ENCODE measurements at places on chromosomes 12 and 14.

DNA sequence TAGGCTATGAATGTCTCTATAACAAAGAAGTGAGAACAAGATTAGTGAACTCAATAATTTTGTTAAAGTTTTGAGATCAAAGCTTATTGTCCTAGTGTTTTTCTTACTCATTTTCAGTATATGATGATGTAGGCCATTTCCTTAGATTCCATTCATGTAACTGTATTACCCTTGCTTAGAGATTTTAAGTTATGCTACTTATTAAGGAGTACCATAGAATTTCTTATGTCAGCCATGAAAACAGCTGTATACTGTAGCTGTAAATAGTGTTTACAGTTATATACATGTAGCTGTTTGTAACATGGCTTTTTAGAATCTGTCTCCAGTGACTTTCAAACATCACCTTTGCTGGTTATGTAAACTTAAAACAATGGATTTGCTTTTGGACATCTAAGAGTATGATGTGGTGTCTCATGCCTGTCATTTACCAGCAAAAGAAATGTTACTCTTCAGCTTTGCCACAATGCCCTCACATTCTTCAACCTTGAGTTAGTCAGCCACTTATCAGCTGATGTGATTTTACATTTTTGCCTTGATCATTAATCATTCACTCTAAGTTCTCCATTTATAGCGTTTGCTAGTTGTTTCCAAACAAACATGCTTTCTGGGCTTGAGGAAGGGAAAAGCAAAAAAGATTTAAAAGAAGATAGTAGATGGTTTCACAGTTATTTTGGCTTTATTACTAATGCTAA is 55.5 kb downstream of the SLC16A7 start:
- DNase-seq: no peak

DNA sequence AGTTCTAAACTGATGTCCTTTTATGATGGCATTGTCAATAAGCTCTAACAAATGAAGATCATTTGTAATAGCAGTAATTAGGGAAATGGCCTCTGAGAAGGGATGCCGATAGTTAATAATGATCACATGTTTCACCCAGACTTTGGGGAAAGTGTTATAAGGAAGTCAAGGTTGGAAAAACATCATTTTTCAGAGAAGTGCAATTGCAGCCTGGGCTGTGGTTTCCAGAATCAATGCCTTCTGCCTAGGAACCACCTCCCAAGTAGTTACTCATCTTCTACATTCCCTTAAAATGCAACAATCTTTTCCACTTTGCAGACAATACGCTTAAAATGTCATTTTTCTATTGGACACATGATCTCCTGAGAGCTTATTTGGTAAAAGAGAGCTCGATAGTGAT is 879 bp downstream of the EDDM3A start:
- DNase-seq: no peak

DNA sequence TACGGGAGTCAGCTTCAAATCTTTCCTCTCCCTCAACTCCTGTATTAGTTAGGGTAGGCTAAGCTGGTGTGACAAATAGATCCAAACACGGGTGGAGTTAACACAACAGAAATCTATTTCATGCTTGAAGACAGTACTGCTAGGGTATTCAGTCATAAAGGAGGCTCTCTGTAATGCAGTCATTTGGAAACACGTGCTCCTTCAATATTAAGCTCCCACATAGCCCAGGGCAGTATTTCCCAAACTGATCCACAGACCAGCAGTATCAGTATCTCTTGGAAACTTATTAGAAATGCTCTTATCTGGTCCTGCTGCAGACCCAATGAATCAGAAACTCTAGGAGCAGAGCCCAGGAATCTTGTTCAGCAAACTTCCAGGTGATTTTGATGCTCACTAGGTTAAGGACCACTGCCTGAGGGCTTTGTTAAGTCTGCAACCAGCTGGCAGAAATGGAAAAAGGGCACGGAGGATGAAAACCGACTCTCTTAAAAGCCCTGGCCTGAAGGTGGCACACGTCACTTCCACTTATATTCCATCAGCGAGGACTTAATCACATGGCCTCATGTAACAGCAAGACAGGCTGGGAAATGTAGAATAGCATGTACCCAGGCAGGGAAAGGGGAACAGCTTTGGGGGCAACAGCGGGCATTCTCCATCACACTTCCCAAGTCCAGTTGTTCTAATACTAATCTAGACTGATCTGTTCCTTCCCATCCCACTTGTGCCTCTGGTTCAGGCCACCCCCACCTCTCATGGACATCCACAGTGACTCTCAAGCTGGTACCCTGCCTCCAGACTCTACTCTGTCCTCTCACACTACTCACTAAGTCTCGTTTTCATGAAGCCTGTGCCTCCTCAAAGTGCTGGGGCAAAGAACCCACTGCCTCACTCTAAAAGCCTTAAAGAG is 38.2 kb upstream of the RIC8B start:
- no peak for DNase-seq

DNA sequence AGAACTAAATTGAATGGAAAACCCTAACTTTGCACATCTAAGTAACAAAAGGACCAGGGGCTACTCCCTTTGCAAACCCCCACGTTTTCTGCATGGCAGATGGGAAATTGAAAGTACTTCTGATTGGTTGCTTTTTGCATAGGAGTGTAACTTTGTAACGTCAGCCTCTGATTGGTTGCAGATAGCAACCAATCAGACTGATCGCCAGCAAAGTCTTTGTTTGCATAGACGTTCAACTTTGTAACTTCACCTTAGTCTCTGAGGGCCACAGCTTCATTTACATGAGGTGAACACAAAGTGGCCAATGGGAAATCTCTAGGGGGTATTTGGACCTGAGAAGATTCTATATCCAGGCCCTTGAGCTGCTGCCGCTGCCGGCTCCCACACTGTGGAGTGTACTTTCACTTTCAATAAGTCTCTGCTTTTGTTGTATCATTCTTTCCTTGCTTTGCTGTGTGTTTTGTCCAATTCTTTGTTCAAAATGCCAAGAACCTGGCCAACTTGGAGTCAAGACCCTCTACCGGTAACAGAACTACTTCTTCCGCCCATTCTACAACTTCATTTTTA is 102.5 kb upstream of the PRICKLE1 start:
- DNase-seq: no peak

DNA sequence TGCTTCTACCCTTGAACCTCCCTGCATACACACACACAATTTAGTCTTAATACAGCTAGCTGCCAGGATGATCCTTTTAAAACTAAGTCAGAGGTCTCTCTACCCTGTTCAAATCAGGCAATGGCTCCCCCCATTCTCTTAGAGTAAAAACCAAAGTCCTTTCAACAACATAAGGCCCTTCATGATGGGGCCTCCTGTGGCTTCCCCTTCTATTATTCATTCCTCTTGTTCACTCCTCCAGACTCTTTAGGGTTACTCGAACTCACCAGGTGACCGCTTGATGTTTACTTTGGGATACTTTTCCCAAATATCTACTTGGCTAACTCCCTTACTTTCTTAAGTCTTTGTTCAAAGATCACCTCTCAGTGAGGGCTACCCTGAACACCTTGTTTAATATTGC is 30.4 kb downstream of the DENND5B start:
- no peak for DNase-seq

DNA sequence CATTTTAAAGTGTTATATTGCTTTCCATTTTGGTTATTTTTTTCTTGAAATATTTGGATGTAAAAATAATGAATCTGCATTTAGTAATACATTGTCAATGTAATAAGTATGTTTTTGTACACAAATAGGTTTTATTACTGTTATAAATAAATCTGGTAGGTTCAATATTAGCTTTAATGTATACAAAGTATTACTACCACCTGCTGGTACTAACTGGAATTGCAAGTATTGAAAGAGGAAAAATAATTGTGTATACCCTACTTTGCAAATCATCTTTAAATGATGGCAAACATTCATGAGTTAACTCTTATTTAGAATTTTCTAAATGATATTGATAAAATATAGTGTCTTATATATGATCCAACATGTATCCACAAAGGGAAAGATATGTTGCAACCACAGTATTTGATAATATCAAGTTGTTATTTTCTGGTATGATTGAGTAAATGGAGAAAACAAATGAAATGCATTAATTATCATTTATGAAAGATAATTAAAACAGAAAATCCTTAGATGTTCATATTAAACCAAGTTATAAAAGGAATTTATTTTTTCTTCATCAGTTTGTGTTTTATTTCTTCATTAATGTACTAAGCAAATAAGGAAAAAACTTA is 3.2 kb downstream of the OR4K2 start:
- DNase-seq: no peak

DNA sequence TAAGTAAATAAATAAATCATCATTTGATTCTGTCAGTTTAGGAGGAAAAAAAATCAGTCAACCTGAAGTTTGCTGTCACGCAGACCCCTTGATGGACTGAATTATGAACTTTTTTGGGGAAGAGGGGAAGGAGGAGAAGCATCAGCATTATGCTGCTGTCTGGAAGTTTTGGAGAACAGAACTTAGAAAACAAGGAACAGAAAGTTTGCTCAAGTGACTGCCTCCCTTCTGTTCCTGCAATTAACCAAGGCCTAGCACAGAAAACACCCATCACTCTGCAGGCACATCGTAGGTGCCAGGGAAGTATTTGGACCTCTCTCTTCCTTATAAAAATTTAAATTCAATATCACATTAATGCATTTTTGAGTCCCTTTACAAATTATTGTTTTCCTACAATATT is 283.8 kb downstream of the VRK1 start:
- DNase-seq: no peak

DNA sequence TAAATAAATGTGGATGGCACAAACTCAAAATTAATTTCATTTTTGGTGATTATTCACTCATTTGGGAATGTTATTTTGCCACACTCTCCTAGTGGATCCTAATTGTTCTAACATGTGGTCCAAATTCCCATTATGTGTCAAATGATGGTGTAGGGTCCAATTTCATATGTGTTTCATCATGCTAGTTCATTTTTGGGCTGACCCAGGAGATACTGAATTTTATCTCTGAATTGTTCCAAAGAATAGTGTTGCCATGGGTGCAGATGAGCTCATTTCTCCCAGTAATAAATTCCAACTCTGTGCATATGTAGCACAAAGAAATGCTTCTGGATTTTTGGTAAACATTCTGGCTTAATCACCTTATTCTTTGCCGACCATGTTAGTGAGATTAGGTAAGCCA is 23.5 kb upstream of the SEL1L start:
- no peak for DNase-seq

GRCh38 chr12:31226639-31227038 is 99.3 kb downstream of the SINHCAF start:
- DNase-seq: no peak

- no peak for DNase-seq
Measured at GRCh38 chr12:108789546-108789945, 58.2 kb upstream of the CORO1C start.

DNA sequence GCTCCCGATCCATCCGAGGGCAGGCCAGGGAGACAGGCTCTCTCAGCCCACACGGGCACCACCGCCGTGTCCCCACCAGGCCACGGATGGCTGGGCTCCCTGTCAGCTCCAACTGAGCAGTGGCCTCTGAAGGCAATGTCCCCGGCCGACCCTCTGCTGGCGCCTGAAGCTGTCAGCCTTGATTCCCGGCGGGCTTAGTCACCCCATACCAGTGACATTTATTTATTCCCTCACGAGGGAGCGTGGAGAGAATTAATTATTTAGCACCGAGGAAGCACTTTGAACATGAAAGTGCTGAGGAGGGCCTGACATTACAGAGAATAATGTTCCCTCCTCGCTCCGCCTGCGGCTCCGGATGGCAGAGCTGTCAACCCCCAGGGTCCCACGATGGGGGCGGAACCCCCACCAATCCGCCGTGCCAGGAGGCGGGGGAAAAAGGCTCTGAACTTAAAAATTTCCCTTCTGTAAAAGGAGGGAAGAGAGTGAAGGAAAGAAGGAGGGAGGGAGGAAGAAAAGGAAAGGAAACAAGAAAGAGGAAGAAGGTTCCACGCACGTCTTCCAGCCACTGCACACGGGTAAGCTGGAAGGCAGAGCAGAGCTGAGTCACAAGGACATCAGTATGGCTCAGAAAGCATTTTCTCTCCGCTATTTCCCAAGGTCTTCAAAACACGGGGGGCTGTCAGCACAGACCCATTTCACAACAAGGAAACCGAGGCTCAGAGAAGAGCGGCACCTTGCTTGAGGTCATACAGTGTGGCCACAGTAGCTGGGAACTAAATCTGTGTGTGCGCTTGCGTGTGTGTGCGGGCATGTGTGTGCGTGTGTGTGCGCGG is 108.7 kb upstream of the NCOR2 start:
- no peak for DNase-seq

GRCh38 chr12:75170640-75171185 is 38.9 kb downstream of the KCNC2 start:
- no peak for DNase-seq

DNA sequence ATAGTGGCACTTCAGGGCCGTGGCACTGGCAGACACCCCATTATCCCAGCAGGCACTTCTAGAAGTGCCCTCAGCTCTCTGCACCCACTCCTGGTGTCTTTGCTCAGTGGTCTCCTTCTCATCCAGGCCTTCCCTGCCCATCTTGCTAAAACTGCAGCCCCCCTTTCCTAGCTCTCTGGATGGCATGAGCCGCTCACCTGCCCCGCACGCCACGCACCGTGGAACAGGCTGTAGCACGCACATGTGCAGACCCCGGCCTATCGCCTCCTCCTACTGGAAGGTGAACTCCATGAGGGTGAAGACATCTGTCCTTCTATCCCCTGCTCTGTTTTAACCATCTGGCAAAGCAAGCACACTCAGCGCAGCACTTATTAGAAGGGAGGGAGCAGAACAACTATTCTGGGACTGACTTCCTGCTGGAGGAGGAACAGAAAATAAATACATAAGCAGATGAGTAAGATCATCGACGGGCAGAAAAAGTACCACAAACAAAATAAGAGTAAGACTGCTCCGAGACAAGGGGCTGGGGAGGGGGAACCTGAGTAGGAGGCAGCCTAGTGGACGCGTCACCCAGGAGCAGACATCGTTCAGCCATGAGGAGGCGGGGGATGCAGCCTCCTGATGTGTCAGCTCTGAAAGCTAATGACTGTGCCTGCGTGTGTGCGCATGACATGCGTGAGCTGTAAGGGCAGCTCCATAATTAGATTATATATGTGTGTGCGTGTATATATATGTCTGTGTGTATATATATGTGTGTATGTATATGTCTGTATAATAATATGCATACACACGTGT is 7.8 kb upstream of the FZD10 start:
- DNase-seq: no peak

DNA sequence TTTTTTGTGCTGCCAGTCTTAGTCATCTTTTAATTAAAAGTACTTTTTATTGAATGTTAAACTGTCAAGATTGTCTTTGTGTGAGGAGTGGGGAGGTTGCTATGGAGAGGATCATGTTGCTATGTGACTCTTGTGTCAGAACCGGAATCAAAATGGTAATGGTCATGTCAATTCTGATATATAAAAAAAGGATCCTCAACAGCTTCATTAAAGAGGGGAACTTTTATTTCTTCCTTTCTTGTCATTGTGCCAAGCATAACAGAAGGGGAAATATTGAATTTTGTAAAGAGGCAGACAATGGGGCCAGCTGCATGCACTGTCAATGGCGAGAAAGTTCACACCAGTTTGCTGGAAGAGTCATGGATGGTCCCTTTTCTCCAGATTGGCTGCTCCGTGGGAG is 564.8 kb downstream of the VRK1 start:
- peak; percentile 44 for DNase-seq

GRCh38 chr12:52187640-52188039 is 4.2 kb downstream of the KRT80 start:
- DNase-seq: no peak

- no peak for DNase-seq
Measured at GRCh38 chr12:79524507-79525148, 166.1 kb downstream of the PAWR start.

GRCh38 chr14:73795974-73796373 is 55.7 kb upstream of the PTGR2 start:
- DNase-seq: no peak
